ENCODE measurements at places on chromosomes 7 and 10.

DNA sequence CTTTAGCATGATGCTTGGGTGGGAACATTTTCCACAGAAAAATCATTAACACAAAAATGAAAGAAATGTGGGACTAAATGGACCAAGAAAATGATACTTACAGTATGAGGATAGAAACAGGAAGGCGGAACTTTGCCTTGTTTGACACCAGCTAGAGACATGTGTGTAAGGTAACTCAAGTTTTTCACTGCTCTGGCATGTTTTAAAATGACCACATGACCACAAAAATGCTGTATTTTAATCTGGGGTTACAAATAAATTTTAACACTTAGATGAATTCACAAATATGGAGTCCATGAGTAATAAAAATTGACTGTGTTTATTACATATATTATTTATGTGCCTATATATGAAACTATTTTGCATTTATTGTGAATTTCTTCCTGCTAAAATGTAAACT lies 100.9 kb upstream of the PHYHIPL start:
- no peak for DNase-seq

GRCh38 chr7:44177570-44178131 lies 11.6 kb downstream of the GCK start:
- DNase-seq: no peak

DNA sequence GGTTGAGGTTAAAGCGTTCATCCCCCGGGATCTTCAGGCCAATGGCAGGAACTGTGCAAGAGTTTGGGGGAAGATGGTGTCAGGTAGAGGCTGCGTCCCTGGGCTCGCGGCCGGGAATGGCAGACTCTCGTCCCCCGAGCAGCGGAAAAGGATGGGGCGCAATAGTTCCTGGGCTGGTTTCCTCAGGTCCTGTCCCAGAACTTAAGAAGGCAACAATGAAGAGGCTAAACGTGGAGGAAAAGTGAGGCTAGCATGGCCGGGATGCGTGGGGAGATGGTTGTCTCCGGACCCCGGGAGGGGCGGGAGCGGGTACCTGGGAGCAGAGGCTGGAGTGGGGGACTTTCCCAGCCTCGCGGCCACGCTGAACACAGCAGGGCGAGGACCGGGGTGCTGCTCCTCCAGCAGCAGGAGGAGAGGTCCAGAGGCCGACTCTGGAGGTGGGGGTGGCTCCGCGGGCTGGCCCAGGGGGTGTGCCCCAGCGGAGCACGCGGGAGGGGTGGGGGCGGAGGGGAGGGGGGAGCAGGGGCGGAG lies 882 bp downstream of the IRF5 start:
- no peak for DNase-seq

DNA sequence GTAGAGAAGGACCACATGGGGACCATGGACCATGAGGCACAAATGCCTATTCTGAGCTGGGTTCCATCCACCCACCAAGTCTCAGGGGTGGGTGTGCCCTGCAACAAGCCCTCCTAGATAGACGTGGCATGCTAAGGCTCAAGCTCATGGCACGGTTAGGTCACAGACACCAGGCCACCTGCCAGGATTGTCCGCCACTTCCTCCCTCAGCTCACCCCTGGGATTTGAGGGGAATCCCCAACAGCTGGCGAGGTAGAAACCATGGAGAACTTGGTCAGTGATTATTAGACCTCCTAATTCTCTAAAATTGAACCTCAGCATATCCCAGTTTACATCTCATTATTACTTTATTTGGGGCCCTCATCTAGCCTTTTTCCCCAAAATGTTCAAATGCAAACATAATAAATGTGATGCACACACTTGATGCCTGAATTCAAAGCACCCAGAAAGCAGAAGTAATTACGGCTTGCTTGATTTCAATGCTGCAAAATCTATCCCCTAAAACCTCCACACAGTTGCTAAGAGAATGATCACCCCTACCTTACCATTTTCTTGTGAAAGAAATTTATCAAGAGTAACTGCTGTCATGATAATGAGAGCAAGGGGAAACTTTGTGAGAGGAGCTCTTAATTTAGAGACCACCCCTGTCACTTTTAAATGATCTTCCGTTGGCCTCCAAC lies 366.6 kb upstream of the PFKP start:
- DNase-seq: no peak

DNA sequence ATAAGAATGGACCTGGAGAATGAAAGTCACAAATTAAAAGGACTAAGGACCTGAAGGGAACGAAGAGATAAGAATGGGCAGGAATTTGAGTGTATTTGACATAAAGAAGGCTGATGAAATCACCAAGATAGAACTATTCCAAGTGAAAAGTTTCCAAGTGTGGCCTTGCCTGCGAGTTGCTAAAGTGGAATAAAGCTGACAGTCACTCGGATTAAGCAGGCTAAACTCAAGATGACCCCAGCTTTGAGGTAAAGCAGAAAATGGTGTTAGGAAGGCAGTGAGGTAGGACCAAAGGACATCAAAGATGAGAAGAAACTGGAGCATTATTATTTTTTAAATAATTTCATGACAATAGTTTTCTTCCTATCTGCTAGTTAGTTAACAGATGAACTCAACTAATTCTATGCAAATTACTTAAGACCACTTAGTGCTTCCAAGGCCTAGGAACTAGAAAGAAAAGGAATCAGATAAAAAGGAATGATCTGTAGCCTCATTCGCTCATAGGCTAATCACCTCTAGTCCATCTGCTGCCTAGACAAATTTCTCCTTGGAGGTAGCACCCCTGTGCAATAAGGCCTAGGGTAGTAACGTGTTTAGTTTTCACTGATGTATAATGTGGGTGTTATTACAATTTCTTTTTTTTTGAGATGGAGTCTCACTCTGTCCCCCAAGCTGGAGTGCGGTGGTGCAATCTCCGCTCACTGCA lies 34.5 kb downstream of the EZH2 start:
- DNase-seq: no peak

Measured in KG1 (cell line).